ENCODE measurements at places on chromosomes 4 and X.

- peak; percentile 34 for DNase-seq
These were observed at the start of gene NAT8L for GRCh38 chr4:2059046-2059725. NAT8L (plus strand) TSS chr4:2059327; CDS start chr4:2059512, 185 bp downstream.

- DNase-seq: no peak
These were observed 82.1 kb upstream of the BANK1 start for GRCh38 chr4:101708293-101709039.

DNA sequence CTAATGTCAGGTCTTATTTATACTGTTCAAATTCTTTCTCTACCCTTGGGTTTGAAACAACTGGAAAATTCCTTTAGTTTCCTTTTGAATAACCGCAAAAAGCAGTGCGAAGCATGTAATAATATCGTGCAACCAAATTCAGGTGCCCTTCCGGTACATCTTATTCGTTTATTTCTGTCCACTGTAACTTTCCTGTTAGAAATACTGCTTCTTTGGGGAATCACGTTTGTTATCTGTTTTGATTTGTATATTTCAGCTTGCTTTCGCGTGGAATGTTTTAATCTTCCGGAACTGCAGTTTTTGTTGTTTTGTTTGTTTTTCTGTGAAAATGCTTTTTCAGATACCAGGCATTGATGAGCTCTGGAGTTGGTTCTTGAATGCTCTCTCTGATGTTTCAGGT is 85.7 kb upstream of the HPRT1 start:
- DNase-seq: no peak

DNA sequence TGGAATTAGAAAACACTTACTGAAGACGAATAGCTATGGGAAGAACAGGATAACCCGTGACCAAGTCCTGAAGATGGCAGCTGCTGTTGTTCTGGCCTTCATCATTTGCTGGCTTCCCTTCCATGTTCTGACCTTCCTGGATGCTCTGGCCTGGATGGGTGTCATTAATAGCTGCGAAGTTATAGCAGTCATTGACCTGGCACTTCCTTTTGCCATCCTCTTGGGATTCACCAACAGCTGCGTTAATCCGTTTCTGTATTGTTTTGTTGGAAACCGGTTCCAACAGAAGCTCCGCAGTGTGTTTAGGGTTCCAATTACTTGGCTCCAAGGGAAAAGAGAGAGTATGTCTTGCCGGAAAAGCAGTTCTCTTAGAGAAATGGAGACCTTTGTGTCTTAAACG is 2.4 kb downstream of the AGTR2 start:
- DNase-seq: peak; percentile 22

DNA sequence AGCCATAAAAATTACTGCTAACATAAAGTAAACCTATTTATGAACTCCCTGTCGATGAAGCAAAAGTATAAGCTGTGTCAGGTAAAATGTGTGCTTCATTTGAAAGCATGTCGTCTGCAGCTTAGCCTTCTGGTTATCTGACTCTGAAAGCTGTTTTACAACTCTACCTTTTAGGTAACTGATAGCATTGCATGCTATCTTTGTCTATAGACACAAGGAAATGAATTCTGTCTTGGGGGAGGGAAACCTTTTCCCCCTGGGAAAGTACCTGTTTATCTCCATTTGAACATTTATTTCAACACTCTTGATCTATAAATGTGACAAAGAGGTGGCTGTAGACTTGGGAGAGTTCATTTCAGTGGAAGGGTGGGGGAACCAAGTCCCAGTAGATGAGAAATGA is 51.4 kb downstream of the RAB40A start:
- DNase-seq: no peak

DNA sequence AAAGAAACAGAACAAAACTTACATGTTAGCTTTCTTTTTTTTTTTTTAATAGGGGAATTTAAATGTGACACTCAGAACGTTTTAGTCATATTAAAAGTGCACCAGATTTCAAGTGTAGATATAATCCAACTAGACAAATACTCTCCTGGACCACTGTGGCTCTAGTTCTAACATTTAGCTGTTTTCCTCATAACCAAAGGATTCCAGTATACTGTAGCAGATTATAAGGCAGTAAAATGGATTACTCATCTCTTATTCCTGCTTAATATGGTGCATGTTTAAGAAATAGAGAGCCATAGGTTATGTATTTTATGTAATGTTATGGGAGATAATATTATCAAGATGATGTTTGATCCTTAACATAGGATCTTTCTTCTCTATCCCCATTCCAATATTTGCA is 1339.5 kb upstream of the AGA start:
- DNase-seq: no peak

DNA sequence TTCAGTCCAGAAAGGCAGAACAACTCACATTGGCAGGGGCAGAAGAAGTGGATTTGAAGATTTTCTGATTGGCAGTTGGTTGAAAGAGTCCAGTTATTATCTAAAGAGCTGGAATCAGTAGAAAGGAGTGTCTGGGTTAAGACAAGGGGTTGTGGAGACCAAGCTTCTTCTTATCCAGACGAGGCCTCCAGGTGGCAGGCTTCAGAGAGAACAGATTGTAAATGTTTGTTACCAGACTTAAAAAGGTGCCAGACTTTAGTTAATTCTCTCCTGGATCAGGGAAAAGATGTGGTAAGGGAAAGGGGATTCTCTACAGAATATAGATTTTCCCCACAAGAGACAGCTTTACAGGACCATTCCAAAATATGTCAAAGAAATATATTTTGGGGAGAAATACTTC is 36.7 kb upstream of the TLR3 start:
- DNase-seq: no peak

DNA sequence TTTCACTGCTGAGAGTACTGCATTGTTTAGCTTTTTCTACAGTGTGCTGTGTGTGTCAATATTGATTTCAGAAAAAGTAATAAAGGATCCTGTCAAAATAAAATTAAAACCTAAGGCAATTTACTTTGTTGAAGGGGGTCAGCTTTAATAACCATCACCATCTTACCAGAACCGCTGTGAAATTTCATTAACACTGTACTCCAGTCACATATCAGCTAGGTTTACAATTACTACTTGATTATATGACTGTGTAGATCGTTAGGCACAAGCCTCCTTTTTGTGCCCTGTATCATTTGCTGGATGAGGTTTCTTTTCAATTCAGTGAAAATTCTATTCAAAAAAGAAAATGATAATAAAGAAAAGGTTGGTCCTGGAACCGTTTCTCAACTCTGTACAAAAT is 917.2 kb downstream of the CENPC start:
- no peak for DNase-seq

GRCh38 chr4:18398661-18399060 is 377.1 kb upstream of the LCORL start:
- DNase-seq: no peak

DNA sequence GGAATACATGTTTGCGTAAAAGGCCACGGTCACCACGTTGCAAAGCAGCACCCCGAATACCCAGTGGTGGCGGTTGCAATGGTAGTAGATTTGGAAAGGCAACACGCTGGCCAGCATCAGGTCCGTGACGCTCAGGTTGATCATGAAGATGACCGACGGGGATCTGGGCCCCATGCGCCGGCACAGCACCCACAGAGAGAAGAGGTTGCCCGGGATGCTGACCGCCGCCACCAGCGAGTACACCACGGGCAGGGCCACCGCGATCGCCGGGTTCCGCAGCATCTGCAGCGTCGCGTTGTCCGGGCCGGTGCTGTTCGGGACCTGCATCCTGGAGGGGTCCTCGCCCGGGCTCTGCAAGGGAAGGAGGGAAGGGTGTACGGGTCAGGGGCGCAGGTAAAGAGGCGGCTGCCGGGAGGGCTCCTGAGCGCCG is 13.5 kb upstream of the ASMTL start:
- DNase-seq: no peak

DNA sequence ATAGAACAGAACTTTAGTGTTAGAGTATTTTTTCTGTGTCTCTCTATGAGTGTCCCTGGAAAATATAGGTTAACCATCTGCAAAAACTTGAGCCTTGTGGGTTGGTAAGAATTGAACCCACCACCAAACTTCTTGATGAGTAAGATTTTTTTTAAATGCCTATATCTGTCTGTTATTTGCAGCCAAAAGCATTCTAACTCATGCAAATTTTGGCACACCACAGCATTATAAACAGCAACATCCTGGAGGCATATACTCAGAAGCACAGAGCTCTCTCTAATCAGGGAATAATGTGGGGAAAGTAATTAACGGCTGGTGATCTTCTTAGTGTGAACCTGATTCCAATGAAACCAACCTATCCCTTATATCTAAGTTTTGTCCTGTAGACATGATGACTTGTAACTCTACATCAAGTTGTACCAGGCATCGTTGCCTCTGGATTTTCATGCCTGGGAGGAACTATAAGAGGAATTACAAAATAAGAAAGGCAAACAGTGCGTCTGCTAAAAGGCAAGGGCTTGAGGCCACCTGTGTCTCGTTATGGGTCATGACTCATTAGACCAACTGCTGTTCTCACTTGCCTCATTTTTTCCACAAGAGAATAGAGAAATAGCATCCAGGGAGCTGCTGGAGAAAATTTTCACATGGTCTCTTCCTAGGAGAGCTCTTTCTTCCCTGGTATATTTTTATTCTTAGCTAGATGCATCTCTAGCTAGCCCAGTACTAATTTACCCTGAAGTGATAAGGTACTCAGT is 202.4 kb downstream of the CHIC2 start:
- DNase-seq: no peak

- DNase-seq: peak; percentile 89
These were observed at the start of gene PUDP for GRCh38 chrX:7147978-7148854. PUDP (minus strand) TSS chrX:7148153; CDS start chrX:7148113, 40 bp downstream.

GRCh38 chr4:67092351-67092750 is 453.0 kb downstream of the CENPC start:
- DNase-seq: no peak

GRCh38 chr4:2416564-2417225 is 1.8 kb downstream of the ZFYVE28 start:
- no peak for DNase-seq

DNA sequence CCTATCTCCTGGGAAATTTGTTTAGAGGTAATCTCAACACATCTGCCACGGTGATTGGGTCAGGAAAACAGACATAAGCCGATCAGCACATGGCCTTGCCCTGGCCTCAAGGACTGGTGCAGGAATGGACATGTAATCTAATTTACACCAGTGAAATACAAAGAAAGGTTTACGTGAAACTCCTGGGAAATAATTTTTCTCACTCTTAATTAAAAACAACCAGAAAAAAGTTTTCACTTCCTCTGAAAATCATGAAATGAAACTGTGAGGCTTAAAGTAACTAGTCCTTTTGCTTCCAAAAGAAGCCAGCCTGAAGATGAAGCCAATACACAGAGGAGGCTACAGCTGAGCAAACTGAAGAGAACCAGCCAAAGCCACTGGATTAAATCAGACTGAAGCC is 154.1 kb upstream of the FAM241A start:
- DNase-seq: no peak

DNA sequence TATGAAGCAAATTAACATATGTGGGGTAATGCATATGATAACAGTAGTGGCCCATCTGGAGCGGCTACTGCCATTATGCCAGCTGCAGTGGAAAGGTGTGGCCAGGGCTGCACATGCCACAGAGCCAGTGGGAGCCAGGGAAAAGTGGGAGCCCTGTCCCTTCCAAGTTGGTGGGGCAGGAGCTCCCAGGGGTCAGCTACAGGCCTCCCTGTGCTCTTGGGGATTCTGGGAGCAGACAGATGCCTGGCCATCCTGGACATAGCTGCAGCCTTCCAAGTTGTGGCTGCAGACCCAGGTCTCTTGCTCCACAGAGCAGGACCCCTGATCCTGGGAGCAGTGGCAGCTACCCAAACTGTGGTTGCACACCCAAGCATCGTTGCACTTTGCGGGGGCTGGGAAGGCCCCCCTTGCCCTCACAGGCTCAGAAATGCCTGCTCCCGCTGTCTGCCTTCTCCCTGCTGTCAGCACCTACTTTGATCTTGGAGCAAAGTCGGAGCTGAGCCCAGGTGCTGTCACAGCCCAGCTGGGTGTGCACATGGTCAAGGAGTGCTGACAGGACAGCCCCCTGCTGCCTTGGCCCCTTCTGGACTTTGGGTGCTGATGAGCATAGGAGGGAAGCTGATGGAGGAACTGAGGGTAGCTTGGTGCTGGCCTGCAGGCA is 67.8 kb downstream of the NAA11 start:
- DNase-seq: no peak

DNA sequence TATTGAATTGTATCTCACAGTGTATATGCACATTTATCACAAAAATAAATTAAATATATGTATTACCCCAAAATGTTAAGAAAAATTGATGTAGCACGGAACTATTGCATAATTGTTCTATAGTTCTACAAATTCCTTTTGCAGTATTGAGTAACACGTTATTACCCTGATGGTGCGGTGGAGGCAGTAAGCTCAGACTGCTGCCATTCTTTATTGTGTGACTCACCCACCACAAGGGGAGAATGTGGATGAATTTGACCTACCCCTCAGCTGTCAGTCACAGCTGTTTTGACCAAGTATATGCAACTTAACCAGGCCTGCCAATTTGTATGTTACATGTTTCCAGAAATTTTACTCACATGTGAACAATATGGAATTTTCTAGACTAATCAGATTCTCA is 506.6 kb downstream of the SH3BGRL start:
- no peak for DNase-seq

- no peak for DNase-seq
These were observed 45.7 kb downstream of the MANBA start for GRCh38 chr4:102715057-102715456.

GRCh38 chr4:170137466-170137865 is 47.7 kb upstream of the AADAT start:
- DNase-seq: no peak

GRCh38 chrX:574830-575229 is 55.8 kb upstream of the SHOX start:
- no peak for DNase-seq

DNA sequence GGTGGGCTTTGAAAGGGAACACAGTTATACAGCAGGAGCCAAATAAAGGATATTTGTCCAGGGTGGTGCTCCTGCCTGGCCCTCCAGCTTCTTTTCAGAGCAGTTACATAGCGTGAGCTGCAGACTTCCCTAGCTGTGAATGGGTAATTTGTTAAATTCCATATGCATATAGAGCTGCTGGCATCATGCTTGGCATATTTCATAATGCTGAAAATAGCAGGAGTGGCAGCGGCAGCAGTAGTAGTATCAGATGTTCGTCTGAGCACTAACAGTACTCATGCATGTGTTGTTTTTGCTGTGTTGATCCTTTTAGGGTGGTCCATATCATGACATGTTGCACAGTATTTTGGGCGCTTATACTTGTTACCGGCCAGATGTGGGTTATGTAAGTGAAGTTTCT is 33.6 kb upstream of the TADA2B start:
- no peak for DNase-seq

GRCh38 chr4:124266721-124267120 is 445.8 kb downstream of the ANKRD50 start:
- DNase-seq: no peak

DNA sequence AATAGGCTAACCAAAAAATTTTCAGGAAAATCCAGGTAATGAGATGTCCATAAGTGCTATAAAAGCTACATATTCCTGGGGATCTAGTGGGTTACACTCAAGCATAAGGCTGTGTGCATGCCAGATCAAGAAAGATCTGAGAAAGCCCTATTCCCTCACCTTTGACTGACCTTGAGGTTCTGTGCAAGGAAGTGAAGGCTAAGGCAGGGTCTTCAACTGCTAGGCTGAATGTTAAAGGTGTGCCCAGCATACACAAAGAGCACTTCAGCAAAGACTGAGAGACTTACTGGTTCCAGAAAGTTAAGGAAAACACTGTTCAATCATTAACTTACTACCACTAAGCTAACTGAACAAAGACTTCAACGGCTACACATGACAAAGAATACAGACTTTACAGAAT is 269.7 kb downstream of the GPC3 start:
- no peak for DNase-seq
